ENCODE measurements at places on chromosomes 4 and X. TPM values are rescaled to one million over a fixed set of nuclear protein-coding genes. Genes with fewer than 3 reads are reported as not detected.

Gene JAKMIP1
- total RNA-seq: not detected

Gene CD38
- total RNA-seq: 5.3 TPM

Gene HDAC8
- total RNA-seq: 20.2 TPM

Gene SORBS2
- total RNA-seq: 261 TPM

Gene AFAP1
- 28.8 TPM for total RNA-seq

Gene P2RY4
- 0.06 TPM for total RNA-seq

Gene TCEAL9
- total RNA-seq: 61.4 TPM

Gene PHOX2B
- not detected for total RNA-seq

Gene SULT1E1
- 0.97 TPM for total RNA-seq

Gene MAGEB10
- total RNA-seq: not detected

Gene HPF1
- 11.3 TPM for total RNA-seq

Gene NMU
- not detected for total RNA-seq

Gene APELA
- total RNA-seq: not detected

Measured in bladder microvascular endothelial cell (primary cell).